ENCODE measurements at places on chromosomes 16 and 17.

DNA sequence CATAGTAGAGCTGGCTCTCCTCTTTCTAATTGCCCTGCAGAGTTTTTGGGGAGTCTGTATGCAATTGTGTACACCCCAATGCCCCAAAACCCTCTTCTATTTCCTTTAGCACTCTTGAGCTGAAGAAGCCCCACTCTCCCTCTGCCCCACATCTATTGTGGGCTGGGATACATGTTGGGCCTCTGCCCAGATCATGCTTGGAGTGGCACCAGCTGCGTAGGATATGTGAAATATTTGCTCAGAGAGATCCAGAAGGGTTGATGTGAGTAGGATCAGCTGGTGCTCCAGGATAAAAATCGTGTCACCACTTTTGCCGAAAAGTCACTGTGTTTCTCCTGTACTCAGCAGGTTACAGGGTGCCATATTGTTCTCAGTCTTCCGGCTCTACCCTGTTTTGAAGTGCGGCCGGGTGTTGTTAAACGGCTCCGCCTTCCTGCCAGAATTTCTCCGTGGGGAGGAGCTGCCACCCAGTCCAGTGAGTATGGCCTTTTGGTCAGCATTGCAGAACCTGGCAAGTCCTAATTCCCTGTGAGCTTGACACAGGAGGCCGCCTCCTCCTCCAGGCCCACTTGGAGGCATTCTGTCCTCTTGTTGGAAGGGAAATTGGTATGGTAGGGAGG is 664.5 kb downstream of the WWOX start:
- H3K27me3 ChIP-seq: no peaks in the 10 kb centered on the region
- H3K4me1 ChIP-seq: peaks cover 12% of the 10 kb centered on the region
- DNase-seq: no peak
- no peak overlapping the region for H3K4me3 ChIP-seq

- no peak overlapping the region for H3K4me3 ChIP-seq
- no peak for DNase-seq
- H3K27ac ChIP-seq: peak overlapping the region; percentile 58
Measured at GRCh38 chr16:57166451-57166850, 19.4 kb downstream of the PSME3IP1 start.

- no peak for DNase-seq
- H3K27ac ChIP-seq: peak overlapping the region; percentile 3
- no peaks in the 10 kb centered on the region for H3K27me3 ChIP-seq
- peaks cover 3% of the 10 kb centered on the region for H3K36me3 ChIP-seq
- peaks cover 7% of the 10 kb centered on the region for H3K4me1 ChIP-seq
Measured at GRCh38 chr17:80762076-80762475, 217.4 kb downstream of the RPTOR start.

DNA sequence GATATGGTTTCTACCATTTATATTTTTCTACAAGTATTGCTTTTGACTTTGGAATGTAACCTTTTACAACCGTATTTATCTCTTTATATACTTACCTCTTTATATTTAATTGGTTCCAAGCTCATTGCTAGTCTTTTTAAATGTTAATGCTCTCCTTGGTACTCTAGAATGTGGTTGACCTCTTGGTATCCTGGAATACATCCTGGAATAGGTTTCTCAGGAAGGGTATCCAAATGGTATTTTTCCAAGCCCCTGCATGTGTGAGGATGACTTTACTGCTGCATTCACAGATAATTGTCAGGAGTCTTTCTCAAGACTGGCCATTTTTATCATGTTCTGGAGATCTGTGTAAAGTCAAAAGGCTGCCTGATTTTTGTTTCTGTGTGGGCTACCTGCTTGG is 30.2 kb downstream of the DNAH17 start:
- H3K4me1 ChIP-seq: no peaks in the 10 kb centered on the region
- H3K4me3 ChIP-seq: no peak overlapping the region
- no peaks in the 10 kb centered on the region for H3K36me3 ChIP-seq
- H3K27ac ChIP-seq: no peak overlapping the region

GRCh38 chr16:24101431-24101830 is 154.7 kb upstream of the CACNG3 start:
- H3K27me3 ChIP-seq: no peaks in the 10 kb centered on the region
- no peaks in the 10 kb centered on the region for H3K36me3 ChIP-seq
- H3K4me3 ChIP-seq: no peak overlapping the region
- H3K27ac ChIP-seq: no peak overlapping the region
- H3K4me1 ChIP-seq: peaks cover 9% of the 10 kb centered on the region

DNA sequence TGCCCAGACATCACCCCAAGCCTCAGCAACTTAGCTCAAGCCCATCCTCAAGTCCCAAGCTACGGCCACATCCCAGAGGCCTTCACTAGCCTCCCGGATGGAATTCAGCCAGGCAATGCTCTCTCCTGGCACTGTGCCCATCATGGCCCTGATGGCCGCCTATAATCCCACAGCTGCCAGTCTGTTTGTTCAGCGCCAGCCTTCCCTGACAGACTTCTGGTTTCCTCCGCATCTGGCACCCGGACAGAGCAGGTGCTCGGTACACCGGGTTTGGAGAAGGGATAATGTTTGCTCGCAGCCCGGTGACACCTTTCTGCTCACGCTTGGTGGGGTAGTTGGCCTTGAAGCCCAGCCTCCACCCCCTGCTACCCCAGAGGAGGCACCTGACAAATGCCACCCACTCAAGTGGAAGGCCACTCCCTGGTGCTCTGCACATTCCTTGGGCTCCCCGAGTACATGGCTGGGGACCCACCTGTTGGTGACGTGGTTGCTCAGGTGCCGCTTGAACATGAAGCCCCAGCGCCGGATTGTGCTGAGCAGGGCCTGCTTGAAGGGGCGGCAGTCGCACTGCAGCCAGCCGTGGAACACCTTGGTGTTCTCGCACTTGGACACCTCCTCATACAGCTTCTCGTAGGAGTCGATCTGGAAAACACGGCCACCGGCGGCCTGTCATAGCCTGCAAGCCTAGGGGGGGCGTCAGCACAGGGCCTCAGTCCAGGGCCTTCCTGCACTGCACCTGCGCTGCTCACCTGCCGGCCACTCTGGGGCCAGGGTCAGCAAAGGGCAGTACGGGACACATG is 47.1 kb downstream of the DNAH17 start:
- peaks cover 13% of the 10 kb centered on the region for H3K4me1 ChIP-seq
- DNase-seq: no peak
- H3K27me3 ChIP-seq: no peaks in the 10 kb centered on the region
- H3K36me3 ChIP-seq: no peaks in the 10 kb centered on the region
- H3K27ac ChIP-seq: no peak overlapping the region

- peaks cover 13% of the 10 kb centered on the region for H3K4me1 ChIP-seq
- peak overlapping the region; percentile 14 for H3K27ac ChIP-seq
- no peaks in the 10 kb centered on the region for H3K36me3 ChIP-seq
- DNase-seq: no peak
- H3K4me3 ChIP-seq: no peak overlapping the region
Measured at GRCh38 chr16:31438414-31438813, 4.2 kb downstream of the ZNF843 start.

DNA sequence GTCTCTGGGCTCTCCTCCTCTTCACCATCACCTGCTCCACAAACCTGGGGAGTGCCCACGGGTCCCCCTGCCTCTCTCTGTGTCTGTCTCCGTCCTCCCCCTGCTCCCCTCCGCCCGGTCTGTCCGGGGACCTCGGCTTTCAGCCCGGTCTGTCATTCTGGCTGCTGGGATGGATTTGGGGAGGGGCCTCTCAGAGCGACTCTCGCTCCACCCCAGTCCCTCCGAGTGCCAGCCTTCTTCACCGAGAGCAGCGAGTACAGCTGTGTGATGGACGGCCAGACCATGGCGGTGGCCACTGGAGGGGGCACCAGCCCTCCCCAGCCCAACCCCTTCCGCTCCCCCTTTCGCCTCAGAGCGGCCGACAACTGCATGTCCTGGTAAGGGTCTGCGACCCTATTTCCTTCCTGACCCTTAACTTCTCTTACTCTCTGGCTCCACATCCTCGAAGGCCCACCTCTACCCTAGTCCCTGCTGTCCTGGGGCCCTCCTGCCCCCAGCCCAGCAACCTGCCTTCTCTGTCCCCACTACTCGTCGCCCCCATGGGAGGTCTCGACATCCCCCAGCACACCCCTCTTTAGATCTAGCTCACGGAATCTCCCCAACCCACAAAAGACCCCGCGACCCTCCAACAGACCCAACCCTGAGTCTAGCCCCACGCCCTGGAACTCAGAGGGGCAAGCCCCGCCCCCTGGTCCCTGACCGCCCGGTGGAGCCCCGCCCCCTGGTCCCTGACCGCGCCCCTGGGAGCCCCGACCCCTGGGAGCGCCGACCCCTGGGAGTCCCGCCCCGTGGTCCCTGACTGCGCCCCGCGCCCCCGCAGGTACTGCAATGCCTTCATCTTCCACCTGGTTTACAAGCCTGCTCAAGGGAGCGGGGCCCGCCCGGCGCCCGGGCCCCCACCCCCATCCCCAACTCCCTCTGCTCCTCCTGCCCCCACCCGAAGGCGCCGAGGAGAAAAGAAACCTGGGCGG is 5.6 kb upstream of the CXCL16 start:
- peak; percentile 12 for DNase-seq
- H3K4me3 ChIP-seq: peak overlapping the region; percentile 51
- no peaks in the 10 kb centered on the region for H3K36me3 ChIP-seq
- peaks cover 94% of the 10 kb centered on the region for H3K27me3 ChIP-seq
- H3K27ac ChIP-seq: peak overlapping the region; percentile 4
- H3K4me1 ChIP-seq: peaks cover 9% of the 10 kb centered on the region

DNA sequence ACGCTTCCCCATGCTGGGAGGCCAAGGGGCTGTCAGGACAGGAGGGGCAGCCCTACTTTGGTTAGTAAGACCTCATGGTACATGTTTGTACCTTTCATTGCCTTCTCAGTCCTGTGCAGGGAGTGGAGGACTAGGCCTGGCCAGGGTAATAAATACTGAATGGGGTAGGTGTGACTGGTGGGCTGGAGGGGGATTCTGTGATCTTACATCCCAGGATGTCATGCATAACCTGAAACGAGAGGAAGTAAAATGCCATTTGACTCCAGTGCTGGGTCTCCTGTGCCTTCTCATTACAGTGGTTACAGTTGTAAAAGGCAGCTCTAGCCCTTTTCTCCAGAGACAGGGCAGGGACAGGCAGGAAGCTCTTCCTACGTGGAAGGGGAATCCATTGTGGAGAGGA is 138.2 kb downstream of the AATF start:
- no peak overlapping the region for H3K4me3 ChIP-seq
- H3K27me3 ChIP-seq: no peaks in the 10 kb centered on the region
- peaks cover 27% of the 10 kb centered on the region for H3K36me3 ChIP-seq
- no peak for DNase-seq

DNA sequence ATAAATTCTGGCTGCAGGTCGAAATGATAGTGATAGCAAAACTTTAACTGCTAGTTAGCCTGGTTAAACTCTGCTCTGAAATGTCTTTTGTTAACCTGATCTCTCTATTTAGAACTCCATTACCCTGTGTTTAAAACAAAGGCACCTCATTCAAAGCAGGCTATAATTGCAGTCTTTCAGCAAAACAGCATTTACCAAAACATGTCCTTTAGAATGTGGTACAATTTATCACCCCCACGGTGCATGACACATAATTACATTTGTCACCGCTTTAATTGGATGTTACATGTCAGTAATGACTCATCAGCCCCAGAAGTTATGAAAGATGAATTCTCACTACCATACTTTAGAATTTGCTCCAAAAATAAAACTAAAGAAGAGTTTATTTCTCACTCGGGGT is 295.4 kb downstream of the TOX3 start:
- H3K27me3 ChIP-seq: no peaks in the 10 kb centered on the region
- H3K4me3 ChIP-seq: no peak overlapping the region
- no peak overlapping the region for H3K27ac ChIP-seq
- no peak for DNase-seq

Measured in neural crest cell (in vitro differentiated cells).